ENCODE measurements at places on chromosomes 5 and 9.

DNA sequence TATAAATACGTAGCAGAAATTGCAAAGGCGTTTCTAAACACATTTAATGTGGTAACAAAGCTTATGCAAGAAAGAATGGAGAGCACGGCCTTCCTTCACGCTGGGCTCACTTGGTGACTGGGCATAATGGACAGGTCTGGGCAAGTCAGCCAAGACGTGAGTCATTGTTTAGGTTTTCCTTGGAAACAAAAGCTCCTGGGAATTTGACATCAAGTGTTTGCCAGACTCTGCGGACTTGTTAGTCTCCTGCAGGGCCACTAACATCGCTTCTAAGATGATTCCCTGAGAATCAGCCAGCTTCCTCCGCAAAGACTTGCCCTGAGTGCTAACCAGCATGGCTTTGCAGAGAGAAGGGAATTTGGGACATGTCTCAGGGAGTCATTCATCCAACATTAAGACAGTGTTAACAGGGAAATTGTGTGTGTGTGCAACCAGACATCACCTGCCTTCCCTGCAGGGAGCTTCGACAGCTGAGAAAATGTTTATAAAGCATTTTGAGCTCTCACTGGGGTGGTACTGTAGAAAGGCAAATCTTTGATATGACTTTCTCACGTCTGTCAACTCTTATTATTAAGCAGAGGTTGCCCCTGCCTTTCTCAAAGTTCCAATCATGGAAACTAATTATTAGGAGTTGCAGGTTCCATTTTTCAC is 182.5 kb downstream of the NTRK2 start:
- DNase-seq: no peak

DNA sequence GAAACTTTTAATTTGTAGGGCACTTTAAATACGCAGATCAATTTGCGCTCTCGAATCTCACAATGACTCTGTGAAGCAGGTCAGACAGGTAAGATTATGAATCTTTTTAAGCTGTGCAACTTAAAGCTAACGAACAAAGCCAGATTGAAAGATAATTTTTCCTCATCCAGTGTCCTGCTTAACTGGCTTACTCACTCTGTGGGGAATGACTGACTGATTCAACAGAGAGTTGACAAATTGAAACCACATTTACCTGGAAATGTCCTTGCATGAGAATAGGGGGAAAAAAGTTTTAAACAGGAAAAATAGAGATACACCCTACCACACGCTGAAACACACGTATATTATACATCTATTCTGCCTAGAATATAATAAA is 187.9 kb downstream of the MAN2A1 start:
- no peak for DNase-seq

DNA sequence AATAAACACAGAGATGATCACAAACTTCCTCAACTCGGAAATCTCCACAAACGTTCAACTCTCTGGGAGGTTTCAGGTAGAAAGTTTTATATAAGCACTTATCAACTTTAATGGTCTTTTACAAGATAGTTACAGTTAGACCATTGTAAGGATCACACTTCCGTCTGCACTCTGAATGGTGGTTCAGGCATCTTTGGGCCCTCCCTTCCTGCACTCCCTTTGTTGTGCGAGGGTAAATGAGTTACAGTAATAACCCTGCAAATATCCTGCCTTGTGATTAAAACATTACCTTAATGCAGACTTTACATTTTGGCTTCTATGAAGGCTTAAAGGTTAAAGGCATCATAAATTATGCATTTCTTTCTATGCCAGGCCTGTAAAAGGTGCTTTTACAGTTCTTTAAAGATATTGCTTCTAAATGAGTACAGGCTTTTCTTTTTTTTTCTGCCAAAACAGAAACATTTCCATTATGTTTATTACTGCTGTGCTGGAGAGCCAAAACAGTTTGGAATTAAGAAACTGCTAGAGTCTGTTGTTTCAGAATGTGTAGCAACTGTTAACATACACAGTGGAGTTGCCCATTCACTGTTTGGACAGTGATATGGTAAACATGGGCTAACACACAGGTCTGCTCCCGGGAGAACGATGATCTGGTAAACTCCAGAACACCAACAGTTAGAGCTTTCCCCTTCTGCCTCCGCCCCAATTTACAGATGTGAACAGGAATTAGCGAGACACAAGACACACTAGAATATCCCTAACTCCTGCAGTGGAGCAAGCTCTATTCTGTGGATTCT is 1.1 kb downstream of the PRUNE2 start:
- DNase-seq: no peak

DNA sequence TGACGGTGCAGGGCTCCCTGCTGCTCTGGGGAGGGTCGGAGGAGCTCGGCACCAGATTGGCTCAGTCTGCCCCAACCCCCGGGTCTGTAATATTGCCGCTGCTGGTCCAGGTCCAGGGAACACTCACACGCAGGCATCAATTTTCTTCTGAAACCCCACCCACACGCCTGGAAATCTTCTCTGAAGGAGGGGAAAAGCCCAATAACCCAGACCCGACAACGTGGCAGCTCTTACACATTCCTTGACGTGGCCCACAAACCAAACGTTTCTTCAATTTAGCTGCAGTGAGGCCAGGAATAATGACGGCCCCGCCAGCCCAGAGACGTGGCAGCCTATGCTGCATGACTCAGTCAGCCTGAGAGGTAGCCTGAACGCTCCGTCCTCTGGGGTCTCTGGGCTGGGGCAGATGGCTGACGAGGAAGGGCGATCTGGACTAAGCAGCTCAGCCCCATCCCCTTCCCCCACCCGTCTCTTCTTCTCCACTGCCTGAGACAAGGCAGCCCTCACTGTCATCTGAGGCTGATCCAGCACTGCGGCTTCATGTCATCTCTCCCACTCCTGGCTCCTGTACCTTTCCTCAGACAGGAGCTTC is 9.9 kb upstream of the SPARC start:
- DNase-seq: no peak

GRCh38 chr5:14397717-14398116 is 183.9 kb upstream of the OTULINL start:
- DNase-seq: no peak

GRCh38 chr5:113031104-113031503 is 54.5 kb downstream of the DCP2 start:
- no peak for DNase-seq

- DNase-seq: no peak
These were observed 28.1 kb downstream of the SLIT3 start for GRCh38 chr5:169272731-169273427.

DNA sequence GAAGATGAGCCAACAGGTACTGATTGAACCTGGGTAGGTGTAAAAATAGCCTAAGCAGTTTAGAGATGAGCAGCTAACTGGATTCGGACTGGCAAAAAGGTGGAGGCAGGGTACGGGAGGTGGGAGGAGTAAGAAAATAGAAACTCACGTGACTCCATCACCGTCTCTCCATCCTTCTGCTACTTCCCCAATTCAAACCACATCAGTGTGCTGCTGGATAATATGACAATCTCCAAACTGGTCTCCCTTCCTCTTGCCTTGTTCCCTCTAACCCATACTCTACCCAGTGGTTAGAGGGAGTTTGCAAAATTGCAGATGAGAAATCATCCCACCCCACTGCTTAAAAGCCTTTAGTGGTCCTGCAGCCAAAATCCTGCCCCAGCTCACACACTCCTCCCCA is 42.7 kb downstream of the RIGI start:
- no peak for DNase-seq

Data from CD4-positive, alpha-beta T cell treated with Interleukin-17A for 1 hour (primary cell).